H54 (cell line): ENCODE measurements at places on chromosomes 3 and 15.

DNA sequence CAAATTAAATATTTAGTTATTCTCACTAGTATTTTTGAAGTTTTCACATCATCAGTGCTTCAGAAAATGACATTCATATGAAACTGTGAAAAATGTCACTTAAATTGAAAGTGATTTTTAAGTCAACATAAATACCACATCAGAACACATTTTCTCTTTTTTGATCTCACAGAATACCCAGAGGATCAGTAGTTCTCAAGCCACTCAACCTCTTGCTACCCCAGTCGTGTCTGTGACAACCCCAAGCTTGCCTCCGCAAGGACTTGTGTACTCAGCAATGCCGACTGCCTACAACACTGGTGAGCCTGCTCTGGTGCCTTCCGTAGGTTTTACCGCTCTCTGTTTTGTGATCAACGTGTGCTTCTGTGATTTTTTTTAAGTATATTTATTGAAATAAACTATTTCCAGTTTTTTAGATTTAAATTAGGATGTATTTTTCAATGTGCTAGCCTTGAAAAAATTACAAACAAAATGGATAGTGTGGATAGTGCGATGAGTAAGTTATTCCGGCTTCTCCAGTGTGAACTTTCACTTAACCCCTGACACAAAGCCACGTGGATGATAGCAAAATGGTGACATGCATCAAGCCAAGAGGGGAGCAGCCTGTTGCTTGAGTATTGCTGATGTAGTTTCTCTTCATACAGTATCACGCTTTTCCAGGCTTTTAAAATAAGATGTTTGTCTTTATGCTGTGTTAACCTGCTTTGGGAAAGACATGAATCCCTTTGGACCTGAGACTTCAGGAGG lies 26.5 kb downstream of the LYSMD4 start:
- no peak for DNase-seq

DNA sequence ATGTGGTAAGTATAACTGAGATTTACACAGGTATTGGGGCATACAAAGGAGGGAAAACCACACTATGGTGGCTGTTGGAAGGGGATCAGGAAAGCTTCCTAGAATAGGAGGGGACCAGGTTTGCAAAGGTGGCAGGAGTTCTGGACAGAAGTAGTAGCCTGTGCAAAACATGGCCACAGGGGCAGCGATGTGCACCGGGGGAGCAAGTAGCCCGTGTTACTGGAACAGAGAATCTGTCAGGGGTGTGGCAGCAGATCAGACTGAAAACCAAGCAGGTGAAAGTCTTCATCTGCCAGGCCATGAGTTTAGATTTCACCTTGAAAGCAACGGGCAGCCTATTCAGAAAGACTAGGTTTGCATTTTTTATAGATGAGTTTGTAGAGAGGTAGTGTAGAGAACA lies 182.3 kb upstream of the LPP start:
- no peak for DNase-seq

DNA sequence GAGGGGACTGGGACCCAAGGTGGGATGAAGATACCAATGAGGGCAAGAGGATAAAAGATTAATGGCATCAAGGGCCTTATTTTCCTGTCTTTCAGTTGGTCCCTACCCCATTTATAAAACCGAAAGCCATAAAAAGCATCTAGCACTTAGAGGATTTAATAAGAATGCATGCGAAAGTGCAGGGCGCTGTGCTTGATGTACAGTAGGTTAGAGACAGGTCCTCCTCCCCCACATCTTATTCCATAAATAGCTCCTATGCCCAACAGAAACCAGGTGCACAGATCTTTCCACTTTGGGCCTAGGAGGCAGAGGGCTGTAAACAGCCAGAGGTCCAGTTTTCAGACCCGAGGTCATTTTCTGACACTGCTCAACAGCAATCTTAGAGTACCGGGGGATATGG lies 1.2 kb downstream of the LPCAT4 start:
- DNase-seq: no peak

DNA sequence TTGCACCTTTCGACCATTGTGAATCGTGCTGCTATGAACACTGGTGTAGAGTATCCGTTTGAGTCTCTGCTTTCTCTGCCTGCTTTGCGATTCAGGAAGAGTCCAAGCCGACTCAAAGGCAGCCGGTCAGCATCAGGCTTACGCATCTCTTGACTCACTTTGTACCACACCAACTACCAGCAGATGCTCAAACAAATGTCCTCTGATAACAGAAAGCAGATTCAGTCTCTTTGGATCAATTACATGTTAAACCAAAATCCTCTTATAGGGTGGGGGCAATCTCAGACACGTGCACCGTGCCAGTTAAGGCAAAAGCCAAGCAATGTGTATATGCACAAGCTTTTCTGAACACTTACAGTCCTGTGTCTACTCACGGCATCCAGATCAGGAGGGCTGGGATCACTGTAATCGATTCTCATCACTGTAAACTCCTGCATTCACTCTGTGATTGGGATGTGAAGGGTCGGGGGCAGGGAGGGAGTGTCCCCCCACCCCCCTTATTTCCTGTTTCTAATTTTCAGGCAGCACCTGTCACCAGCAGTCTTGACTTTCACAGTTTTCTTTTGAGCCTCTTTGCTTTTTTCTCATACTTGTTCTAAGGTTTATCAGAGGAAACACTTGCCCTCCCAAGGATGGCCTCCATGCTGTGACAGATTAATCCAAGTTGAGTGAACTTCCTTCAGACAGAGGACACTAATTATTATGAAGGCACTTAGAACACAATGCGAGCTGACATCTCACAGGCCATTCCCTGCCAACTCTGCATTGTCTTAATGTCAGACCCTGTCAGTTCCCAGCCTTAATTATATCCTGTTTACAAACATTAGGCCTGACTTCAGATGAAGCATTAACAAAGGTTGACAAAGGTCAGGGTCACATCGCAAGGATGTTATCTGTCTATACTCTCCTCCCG lies 153.5 kb downstream of the MECOM start:
- no peak for DNase-seq

- no peak for DNase-seq
Measured at GRCh38 chr15:95346721-95347475, 983.6 kb upstream of the NR2F2 start.

DNA sequence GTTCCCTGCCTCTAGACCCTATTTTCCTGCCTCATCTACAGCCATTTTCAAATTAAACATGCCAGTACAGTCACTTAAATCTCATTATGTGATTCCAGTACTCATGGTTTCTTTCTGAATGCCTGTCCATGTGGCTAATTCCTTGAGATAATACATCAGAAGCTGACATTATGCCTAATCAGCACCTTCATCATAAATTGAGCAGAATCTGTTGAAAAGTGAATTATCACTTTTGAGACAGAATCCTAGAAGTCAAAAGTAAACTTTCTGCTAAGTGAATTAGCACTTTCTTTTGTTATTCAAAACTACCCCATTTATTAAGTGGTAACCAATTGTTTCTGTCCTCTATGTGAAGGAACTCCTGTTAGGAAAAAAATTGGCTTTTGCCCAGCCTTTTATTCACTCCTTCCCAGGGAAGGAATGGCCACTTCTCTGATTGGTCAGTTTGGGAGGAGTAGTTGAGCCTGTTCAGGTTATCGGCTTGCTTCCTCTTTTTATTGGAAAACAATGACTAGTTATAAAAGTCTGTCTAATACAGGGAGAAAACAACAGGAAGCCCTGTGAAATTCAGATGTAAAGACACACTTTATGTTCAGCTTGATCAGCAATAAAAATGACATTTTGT lies 40.5 kb downstream of the OSTN start:
- no peak for DNase-seq

- DNase-seq: no peak
Measured at GRCh38 chr3:177051411-177051810, 145.9 kb downstream of the TBL1XR1 start.

DNA sequence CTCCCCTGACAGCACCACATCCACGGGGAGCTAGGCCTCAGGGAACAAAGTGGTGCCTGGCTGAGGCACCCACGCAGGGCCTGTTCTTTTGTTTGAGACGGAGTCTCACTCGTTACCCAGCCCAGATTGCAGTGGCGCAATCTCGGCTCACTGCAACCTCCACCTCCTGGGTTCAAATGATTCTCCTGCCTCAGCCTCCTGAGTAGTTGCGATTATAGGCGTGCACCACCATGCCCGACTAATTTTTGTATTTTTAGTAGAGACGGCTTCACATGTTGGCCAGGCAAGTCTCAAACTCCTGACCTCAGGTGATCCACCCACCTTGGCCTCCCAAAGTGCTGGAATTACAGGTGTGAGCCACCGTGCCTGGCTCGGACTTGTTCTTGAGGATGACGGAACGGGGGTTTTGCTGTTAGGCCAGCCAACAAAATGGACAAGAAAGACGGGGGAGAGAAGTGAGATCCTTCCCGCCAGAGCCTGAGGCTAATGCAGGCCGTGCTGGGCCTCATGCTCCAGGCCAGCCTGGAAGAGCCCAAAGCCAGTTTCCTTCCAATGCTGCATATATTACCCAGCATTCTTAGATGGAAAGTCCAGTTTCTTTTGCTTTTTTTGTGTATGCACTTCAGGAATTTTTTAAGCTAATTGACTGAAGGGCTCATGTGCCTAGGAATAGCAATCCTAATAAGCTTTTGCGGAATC lies 28.1 kb upstream of the FURIN start:
- DNase-seq: no peak

- no peak for DNase-seq
Measured at GRCh38 chr3:22101811-22102210, 350.8 kb upstream of the ZNF385D start.

DNA sequence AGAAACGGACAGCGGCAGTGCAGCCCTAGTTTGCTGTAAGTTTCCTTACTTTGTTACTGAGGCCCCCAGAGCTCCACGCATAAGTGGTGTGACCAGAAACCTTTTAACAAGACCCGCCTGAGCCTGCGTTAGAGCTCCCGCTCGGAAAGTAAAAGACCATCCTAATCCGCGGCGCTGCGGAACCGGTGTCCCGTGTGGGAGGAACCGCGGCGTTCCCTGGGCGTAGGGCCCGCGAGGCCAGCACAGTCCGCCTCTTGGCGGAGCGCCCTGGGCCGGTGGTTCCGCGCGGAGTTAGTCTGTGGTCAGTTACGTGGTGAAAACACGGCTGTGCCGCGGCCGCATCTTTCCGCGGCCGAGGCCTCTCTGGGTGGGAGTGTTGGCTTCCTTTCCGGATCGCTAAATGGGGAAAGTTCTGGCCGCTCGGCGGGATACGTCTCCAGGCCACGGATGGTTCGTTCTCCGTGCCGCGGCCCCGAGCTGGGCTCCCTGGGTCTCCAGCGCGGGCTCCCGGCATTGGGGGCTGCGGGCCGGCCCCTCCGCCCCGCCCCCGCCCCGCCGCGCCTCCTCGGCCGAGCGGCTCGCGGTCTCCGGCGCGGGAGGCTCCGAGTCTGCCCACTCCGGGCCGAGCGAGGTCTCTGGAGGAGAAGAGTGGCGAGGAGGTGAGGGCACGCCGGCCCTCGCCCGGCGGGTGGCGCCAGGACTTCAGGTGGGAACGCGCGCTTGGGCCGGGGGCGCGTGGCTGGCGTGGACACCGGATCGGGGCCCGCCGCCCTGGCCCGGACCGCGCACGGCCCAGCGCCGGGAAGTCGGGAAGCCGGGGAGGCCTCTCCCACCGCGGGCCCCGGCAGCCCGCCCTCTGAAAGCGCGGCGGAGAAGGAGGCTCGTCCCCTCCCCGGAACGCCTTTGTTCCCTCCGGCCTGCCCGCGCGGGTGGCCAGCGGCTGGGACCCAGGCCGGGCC lies 754 bp downstream of the B3GNT5 start:
- peak; percentile 38 for DNase-seq

GRCh38 chr3:42865256-42865655 lies 10.4 kb downstream of the CYP8B1 start:
- DNase-seq: no peak

DNA sequence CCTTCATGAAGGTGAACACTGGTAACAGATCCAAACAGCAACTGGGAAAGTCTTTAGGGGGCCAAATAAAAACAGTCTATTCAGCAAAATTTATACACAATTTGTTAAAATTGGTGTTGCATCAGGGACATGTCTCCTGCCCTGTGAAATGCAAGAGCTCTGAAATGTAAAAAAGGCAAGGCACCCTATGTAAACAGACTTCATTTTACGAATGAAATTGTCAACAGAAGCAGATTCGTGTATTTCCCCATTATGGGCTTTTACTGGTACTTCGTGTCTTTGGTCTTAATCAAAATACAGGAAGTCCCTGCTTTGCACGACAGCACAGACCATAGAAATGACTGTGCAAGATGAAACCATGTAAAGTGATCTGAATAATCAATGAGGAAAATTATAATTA lies 127.3 kb upstream of the THBS1 start:
- DNase-seq: no peak

- DNase-seq: no peak
Measured at GRCh38 chr15:64425221-64425620, 35.2 kb upstream of the ZNF609 start.

DNA sequence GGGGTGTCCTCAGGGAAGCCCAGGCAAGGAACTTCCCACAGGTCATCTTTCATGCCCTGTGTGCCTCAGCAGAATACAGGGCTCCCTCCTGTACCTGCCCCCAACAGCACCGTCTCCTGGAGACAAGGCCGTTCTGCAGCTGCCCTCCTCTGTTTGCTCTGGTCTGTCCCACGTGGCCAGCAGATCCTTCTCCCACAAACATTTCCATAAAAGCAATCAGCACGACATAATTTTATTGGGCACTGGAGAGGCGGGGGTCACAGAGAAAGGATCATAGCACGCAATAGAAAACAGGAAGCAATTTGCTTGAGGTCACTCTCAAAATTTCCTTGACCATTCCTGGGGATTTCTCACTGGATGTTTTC lies 29.4 kb downstream of the STARD5 start:
- no peak for DNase-seq

DNA sequence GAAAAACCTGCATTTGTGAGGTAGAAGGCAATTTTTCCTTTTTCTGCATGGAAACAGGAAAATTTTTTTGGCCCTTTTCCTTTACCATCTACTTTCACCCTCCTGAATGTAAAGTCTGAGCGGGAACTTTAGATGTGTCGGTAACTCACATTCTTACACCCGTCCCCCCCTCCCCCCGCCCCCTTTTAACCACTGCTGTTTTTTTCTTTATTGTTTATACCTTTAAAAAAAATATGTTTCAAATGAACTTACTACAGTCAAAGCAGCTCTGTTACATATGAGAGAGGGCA lies 487 bp upstream of the HES1 start:
- DNase-seq: no peak

GRCh38 chr3:53065841-53066480 lies 20.1 kb upstream of the SFMBT1 start:
- no peak for DNase-seq

GRCh38 chr3:131795390-131796090 lies 239.3 kb downstream of the CPNE4 start:
- no peak for DNase-seq
